ENCODE measurements at places on chromosomes 2 and 18. TPM values are rescaled to one million over a fixed set of nuclear protein-coding genes. Genes with fewer than 3 reads are reported as not detected.

Gene EHD3
- not detected for total RNA-seq

DNA sequence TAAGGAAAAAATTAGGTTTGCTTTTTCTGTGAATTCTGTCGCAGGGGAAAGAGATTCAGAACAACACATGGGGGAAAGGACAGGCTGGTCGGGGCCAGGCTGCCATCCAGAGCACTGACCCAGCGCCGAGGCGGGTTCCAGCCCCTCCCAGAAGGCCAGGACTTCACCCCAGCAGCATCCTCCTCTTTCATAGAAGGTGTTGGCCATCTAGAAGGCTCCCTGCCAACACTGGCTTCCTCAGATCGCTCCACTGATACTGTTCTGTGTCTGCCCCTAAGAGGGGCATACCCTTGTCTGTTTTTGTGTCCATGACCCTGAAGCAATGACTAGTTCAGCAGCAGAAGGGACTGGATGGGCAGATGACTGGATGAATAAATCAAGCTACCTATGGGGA lies 144.5 kb downstream of the HDAC4 start:
- no peak overlapping the region for H3K27ac ChIP-seq
- no peaks in the 10 kb centered on the region for H3K4me1 ChIP-seq
- DNase-seq = no peak
- H3K4me3 ChIP-seq = no peak overlapping the region

DNA sequence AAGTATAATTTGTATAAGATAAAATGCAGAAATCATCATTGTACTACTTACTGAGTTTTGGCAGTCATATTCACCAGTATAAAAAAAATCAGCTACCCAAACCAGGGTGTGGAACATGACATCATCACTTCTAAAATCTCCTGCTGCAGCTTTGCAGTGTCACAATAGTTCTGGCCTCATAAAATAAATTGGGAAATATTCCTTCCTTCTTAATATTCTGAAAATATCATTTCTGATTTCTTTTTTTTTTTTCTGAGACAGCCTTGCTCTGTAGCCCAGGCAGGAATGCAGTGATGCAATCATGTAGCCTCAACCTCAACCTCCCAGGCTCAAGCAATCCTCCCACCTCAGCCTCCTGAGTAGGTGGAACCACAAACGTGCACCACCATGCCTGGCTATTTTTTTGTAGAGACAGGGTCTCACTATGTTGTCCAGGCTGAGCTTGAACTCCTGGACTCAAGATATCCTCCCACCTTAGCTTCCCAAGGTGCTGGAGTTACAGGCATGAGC lies 101.4 kb downstream of the TMEM18 start:
- no peak overlapping the region for H3K27ac ChIP-seq
- no peaks in the 10 kb centered on the region for H3K4me1 ChIP-seq
- no peaks in the 10 kb centered on the region for H3K36me3 ChIP-seq

- no peaks in the 10 kb centered on the region for H3K36me3 ChIP-seq
- H3K4me1 ChIP-seq = peaks cover 4% of the 10 kb centered on the region
- no peaks in the 10 kb centered on the region for H3K27me3 ChIP-seq
- no peak overlapping the region for H3K4me3 ChIP-seq
- no peak overlapping the region for H3K27ac ChIP-seq
Observed at GRCh38 chr18:31235856-31236255, 73.2 kb upstream of the DSC1 start.

DNA sequence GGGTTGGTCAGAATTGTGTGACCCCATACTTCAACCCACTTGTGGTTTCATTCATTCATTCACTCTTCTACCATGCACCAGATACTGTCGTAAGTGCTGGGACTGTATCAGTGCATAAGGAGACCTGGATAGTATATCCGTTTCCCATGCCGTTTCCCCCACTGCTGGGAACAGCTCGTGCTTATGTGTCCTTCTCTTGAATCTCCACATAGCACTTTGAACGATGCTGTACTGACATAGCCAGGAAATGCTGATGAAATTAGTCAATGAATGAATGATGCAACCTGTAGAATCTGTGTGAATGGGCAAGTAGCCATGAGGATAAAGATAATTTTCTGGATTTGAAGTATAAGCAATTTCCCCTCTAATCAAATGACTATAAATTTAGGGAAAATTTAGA lies 276.1 kb downstream of the BCL2 start:
- H3K27ac ChIP-seq = no peak overlapping the region
- no peak overlapping the region for H3K4me3 ChIP-seq
- H3K4me1 ChIP-seq = no peaks in the 10 kb centered on the region
- no peaks in the 10 kb centered on the region for H3K27me3 ChIP-seq

DNA sequence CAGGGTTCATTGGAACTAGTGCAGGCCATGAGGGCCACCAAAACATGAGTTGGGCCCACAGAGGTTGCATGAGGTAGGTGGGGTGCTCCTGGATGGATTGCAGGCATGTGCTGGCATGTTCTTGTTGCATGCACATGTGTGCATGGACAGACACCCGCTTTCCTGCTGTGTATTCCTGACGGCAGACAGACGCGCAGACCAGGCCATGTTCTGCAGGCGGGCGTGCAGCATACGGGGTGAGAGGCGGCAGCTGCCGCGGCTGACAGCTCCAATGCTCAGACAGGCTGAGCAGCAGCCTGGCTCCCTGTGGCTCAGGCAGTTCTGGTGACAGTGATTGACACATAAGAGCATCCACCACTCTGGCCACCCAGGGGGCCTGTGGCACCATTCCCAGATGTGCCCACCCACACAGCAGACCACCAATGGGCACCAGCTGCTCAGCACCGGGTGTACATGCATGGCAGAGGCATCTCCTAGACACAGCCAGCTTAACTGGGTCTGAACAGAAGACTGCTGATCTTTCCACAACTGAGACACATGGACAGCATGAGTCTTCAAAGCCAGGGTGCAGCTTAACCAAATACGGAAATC lies 21.2 kb downstream of the HS1BP3 start:
- H3K4me3 ChIP-seq = no peak overlapping the region
- no peaks in the 10 kb centered on the region for H3K36me3 ChIP-seq

GRCh38 chr18:5984245-5984644 lies 88.9 kb upstream of the TMEM200C start:
- H3K27ac ChIP-seq = no peak overlapping the region
- H3K36me3 ChIP-seq = no peaks in the 10 kb centered on the region
- no peaks in the 10 kb centered on the region for H3K27me3 ChIP-seq
- H3K4me1 ChIP-seq = no peaks in the 10 kb centered on the region
- H3K4me3 ChIP-seq = no peak overlapping the region

DNA sequence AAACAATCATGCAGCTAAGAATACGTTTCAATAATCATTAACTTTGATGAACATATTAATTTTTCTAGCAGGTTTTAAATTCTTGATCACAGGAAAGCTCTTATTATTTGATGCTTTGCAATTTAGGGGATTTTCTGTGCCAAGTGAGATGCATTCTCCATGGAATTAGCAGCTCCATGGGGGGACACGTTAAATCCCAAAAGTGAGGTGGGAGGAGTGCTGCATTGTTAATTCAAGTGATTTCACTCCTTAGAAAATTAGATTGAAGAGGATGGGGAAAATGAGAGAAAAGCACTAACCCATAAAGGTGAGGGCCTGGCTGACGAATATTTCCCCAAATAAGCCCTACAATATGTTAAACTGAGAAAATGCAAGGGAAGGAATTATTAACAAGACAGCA lies 69.2 kb downstream of the ACVR1C start:
- H3K4me1 ChIP-seq = no peaks in the 10 kb centered on the region
- no peaks in the 10 kb centered on the region for H3K36me3 ChIP-seq
- no peak for DNase-seq
- no peak overlapping the region for H3K27ac ChIP-seq
- H3K27me3 ChIP-seq = no peaks in the 10 kb centered on the region

GRCh38 chr2:201432038-201432620 lies 19.1 kb downstream of the TRAK2 start:
- H3K27ac ChIP-seq = no peak overlapping the region
- no peaks in the 10 kb centered on the region for H3K36me3 ChIP-seq
- H3K27me3 ChIP-seq = no peaks in the 10 kb centered on the region
- no peak overlapping the region for H3K4me3 ChIP-seq
- no peak for DNase-seq

DNA sequence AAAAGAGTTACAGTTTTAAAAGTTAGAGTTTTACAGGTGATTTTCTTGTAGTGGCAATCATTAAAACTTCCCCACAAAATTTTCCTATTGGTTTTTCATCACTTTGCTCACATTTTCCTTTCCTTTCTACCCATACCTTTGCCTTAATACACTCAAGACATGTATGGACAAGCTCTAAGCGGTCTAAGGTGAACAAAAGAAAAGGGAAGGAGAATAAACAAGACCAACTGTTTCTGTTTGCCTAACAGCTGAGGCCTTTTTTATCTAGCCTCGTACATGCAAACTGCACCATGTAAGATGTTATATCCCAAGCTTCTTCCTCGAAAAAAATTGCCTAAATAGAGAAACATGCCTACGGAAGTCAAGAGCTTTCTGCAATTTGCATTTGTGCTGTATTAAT lies 33.9 kb upstream of the TBC1D8 start:
- no peaks in the 10 kb centered on the region for H3K27me3 ChIP-seq
- H3K36me3 ChIP-seq = no peaks in the 10 kb centered on the region
- no peaks in the 10 kb centered on the region for H3K4me1 ChIP-seq

- DNase-seq = no peak
- no peaks in the 10 kb centered on the region for H3K27me3 ChIP-seq
- no peak overlapping the region for H3K27ac ChIP-seq
- no peak overlapping the region for H3K4me3 ChIP-seq
Observed at GRCh38 chr2:12506846-12507245, 209.9 kb upstream of the TRIB2 start.

DNA sequence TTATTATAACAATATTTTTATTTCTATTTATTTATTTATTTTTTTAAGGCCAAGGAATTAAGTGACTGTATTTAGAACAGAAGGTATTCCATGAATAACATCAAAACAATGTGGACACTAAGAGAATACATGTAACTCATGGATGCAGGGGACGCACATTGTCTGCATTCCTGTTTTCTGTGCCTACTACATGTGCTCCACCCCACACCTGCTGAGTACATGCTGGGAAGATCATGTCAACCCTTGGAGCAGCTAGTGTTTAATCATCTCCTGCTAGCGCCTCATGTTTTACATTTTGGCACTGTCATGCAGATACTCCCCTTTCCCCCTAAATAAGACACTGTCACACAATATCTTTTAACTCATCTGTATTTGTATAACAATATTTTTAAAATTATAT lies 29.3 kb downstream of the DPYSL5 start:
- no peak overlapping the region for H3K4me3 ChIP-seq
- H3K27ac ChIP-seq = no peak overlapping the region
- H3K36me3 ChIP-seq = no peaks in the 10 kb centered on the region
- no peak for DNase-seq
- H3K4me1 ChIP-seq = no peaks in the 10 kb centered on the region

DNA sequence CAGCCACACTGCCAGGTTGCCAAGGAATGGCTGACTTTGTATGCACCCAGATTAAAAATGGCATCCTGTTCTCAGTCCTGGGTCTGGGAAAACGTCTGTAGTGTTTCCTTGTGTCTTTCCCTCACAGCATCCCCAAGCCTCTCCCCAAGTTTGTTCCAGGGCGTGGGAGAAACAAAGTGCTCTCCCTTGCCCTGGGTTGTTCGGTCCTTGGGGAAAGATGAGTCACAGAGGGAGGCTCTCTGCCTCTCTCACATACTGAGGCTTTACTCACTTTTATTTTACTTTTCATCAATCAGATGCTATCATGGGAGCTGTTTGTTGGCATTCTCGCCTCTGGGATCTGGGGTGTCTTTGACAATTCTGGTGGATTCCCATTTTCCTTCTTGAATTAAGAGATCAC lies 492.3 kb downstream of the XIRP2 start:
- H3K27me3 ChIP-seq = no peaks in the 10 kb centered on the region
- H3K36me3 ChIP-seq = no peaks in the 10 kb centered on the region
- DNase-seq = no peak

DNA sequence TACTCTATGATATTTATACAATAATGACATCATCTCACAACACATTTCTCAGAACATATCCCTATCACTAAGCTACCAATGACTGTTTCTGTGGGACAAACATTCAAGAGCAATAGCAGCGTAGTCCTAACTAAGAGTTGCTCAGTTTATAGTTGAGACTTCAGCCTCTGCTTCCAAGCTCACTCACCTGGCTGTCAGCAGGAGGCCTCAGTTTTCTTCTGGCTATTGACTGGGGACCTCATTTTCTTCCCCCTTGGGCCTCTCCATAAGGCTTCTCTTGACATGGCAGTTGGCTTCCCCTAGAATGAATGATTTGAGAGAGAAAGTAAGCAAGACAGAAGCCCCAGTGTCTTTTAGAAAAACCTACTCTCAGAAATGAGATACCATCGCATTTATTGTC lies 85.9 kb downstream of the ARMC9 start:
- no peak for DNase-seq
- H3K4me3 ChIP-seq = no peak overlapping the region
- H3K27me3 ChIP-seq = no peaks in the 10 kb centered on the region
- no peak overlapping the region for H3K27ac ChIP-seq
- no peaks in the 10 kb centered on the region for H3K4me1 ChIP-seq

- H3K27me3 ChIP-seq = no peaks in the 10 kb centered on the region
- 0 out of 2 replicates have a peak, but pooled peaks cover 4% of the 10 kb centered on the region for H3K4me1 ChIP-seq
- H3K36me3 ChIP-seq = no peaks in the 10 kb centered on the region
- no peak for DNase-seq
Observed at GRCh38 chr18:70329071-70329470, 40.2 kb downstream of the SOCS6 start.

DNA sequence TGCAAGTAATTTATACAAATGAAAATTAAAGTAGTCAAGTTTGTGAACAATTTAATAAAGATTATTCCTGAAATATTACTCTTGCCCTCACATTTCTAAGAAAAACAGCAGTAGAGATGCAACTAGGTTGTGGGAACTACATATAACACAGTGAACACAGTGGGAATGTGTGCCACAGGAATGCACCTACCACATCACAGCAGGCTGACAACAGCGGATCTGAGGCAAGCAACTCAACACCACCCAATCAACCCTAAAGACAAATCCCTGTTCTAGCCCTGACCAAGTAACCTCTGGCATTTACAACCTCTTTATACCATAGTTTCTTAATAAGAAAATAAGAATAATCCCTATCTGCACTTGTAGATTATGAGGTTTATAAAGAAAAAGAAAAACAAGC lies 23.4 kb downstream of the MBOAT2 start:
- H3K27me3 ChIP-seq = no peaks in the 10 kb centered on the region
- no peak overlapping the region for H3K4me3 ChIP-seq
- H3K4me1 ChIP-seq = no peaks in the 10 kb centered on the region
- H3K36me3 ChIP-seq = no peaks in the 10 kb centered on the region
- DNase-seq = no peak

Gene C2orf66
- total RNA-seq = not detected

- no peak overlapping the region for H3K4me3 ChIP-seq
- H3K4me1 ChIP-seq = no peaks in the 10 kb centered on the region
- H3K27ac ChIP-seq = no peak overlapping the region
- H3K27me3 ChIP-seq = no peaks in the 10 kb centered on the region
- no peaks in the 10 kb centered on the region for H3K36me3 ChIP-seq
Observed at GRCh38 chr2:67773851-67774250, 289.0 kb downstream of the C1D start.

GRCh38 chr2:26941486-26941885 lies 29.0 kb upstream of the MAPRE3 start:
- no peak overlapping the region for H3K4me3 ChIP-seq
- DNase-seq = no peak
- no peaks in the 10 kb centered on the region for H3K4me1 ChIP-seq
- no peak overlapping the region for H3K27ac ChIP-seq

Gene RAPGEF4
- 0.98 TPM for total RNA-seq
